CD4-positive, alpha-beta T cell treated with Interferon alpha-2 for 1 hour (primary cell): ENCODE measurements at places on chromosomes 12 and 14.
A peak's percentile ranks its signal among the peaks of the same experiment; 100 is the strongest.

DNA sequence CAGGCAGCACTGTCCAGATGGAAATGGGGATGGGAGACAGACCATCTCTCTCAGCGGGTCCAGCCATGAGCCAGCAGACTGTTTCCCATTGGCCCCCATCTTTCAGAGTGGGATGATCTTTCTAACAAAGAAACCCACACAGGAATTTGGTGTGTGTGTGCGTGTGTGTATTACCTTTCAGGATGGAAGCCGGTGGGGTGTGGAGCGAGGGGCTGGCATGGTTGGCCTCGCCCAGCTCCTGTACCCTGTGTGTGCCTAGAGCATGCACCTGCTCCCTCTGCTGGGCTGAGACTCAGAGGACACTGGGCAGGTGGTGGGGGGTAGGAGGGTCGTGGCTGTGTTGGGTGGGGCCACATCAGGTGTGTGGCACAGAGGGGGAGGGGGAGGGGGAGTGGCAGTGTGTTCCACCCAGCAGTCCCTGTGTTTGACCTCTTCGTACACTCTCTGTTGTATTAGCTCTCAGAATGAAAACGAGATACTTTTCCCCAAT lies 33.0 kb upstream of the TSPAN9 start:
- no peak for DNase-seq

DNA sequence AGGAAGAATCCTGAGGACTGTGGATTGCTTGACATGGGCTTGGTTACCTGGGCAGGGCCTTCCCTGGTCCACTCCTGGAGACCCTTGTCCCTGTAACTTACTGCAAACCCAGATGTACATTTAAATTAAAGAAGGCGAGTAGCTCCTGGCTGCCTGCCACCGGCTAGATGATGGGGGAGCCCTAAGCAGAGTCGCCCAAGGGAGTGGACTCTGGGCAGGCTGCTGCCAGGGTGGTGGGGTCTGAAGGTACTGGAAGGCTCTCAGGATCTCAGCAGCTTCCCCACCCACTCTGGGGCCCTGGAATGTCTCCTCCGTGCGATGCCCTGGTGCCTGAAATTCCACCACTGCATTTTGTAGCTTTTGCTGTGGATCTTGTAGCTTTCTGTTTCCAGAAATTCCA lies 74.7 kb downstream of the FBXL14 start:
- DNase-seq = no peak

- no peak for DNase-seq
These were observed 55.9 kb upstream of the SRSF5 start for GRCh38 chr14:69711065-69711464.

GRCh38 chr14:74630881-74631690 lies 19.0 kb upstream of the LTBP2 start:
- DNase-seq = no peak

GRCh38 chr12:112347581-112347982 lies 34.6 kb downstream of the HECTD4 start:
- no peak for DNase-seq

DNA sequence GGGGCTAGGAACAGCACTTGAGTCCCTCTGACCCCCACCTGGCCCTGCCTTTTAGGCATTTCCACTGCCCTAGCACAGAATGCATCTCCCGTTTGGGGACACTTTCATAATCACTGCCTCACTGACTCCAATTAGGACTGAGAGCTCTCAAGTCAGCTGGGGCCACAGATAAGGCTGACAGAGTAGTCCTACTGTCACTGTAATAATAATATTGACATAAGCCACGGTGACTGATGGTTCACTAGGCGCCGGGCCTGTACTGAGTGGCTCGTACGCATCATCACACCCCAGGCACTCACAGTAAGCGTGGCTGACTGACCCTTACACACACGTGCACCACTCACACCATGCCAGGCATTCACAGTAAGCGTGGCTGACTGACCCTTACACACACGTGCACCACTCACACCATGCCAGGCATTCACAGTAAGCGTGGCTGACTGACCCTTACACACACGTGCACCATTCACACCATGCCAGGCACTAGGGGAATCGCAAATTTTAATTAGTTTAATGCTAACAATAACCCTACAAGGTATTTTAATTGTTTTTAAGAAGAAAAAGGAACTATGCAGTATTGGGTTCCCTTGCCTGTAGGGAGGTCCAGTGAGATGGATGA lies 87.7 kb downstream of the CHGA start:
- DNase-seq = no peak

DNA sequence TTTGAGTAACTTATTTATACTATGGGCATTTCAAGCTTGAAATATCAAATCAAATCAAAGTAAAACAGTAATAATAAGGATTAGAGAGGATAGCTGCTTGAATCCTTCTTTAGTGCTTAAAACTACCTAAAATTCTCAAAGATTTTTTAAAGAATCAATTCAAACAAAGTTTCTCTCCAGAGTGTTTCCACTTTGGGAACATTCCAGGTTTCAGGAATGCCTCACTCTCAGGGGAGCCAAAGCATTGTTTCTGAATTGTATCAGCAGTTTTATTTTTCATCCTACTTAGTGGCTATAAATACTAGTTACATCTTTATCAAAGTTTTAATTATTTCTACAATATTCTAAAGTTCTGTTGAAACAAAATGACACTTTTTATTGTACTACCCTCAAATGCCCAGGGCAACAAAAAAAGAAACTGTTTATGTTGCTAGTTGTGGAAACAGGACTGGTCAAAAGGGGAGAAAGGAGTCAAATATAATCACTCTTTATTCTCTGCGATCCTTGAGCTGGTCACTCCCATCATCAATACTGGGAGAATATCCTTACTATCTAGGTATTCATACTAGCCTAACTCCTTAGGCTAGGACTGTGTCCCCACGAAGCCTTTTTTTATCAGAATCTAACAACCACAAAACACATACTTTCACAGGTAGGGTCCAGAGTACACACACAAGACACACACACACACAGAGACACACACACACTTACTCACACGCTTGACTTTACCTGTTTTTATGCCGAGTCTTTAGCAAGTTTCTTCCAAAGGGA lies 598 bp downstream of the RASSF9 start:
- no peak for DNase-seq

- no peak for DNase-seq
These were observed 75.4 kb downstream of the VCPKMT start for GRCh38 chr14:50040895-50041465.

DNA sequence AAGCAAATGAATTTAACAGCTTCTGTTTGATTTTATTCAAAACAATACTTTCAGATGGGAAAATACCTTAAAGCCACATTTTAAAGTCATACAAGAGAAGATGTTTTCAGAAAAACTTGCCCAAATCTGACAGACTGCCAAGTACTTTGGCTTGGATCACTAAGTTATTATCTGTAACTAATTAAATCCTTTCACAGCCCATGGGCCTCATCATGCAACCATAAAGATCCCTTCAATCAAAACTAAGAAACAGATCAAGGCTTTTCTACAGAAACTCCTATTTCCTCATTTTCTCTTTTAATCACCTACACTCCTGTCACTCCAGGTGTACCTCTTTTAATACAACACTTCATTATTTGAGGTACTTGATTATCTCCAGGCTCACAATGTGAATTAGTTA lies 28.1 kb downstream of the BLTP3B start:
- DNase-seq = no peak

DNA sequence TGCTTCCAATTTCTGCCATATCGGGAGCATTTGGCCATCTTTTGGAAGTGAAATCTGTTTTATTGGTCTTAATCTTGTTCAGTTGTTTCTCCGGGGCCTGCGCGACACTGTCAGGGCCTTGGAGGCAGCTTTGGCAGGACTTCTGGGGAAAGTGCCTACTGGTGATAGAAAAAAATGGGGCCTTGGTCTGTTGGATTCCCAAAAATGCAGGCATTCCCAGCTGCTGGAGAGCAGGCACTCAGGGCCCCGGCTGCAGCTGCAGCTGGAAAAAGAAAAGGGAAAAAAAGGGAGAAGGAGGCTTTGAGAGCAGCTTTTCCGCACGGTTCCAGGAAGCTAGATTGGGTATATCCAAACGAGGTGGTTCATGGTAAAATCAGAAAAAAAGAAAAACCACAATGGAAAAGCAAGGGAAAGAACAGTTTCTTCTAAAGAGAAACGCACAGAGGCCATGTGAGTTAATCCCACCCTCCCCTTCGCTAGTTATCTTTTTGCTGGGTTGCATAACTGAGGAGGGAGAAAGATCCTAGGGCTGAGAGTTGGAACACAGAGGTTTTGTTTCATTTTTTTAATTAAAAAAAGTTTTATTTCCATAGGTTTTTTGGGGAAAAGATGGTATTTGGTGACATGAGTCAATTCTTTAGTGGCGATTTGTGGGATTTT lies 134.7 kb upstream of the RFLNA start:
- DNase-seq = no peak

DNA sequence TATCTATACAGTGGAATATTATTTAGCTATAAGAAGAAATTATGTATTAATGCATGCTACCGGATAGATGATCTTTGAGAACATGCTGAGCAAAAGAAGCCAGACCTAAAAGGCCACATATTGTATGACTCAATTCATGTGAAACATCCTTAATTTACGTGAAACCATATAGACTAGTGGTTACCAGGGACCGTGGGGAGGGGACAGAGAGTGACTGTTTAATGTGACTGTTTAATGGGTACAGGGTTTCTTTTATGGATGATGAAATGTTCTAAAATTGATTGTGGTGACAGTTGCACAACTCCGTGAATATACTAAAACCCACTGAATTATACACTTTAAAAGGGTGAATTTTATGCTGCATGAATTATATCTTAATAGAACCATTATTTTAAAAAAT lies 8.5 kb upstream of the BCL7A start:
- DNase-seq = no peak

- no peak for DNase-seq
These were observed 368.8 kb downstream of the ALG10 start for GRCh38 chr12:34390846-34391700.

GRCh38 chr14:33490555-33490954 lies 460.3 kb downstream of the EGLN3 start:
- DNase-seq = no peak

DNA sequence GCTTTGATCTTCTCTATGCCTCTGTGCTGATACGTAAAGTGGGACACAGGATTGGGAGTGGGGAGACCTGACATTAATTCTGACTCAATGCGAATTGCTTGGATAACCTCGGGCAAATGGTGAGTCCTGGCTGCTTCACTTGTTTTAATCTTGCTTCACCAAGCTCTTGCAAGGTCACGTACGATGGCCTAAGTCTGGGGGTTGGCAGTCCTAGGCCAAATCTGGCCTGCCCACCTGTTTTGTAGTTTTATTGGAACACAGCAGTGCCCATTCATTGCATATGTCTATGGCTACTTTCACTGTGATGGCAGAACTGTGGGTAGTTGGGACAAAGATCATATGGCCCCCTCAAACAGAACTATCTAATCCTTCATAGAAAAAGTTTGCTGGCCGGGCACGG lies 13.4 kb downstream of the CLSTN3 start:
- DNase-seq = no peak

DNA sequence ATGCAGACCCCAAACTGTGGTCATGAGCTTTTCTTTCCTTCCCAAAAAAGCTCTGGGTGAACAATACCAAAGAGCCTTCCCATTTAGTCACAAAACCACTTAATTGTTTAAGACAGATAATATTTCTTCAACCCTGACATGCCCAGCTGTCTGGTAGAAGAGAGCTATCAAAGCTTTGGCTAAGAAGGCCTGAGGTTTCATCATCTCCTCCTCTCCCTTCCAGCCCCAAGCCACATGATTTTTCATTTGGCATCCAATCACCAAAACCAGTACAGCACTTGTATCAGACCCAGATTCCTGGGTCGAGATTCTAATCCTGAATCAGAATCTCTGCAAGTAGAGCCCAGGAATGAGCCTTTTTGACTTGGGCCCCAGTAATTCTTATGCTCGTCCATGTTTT lies 199.6 kb upstream of the TMEM260 start:
- DNase-seq = no peak

DNA sequence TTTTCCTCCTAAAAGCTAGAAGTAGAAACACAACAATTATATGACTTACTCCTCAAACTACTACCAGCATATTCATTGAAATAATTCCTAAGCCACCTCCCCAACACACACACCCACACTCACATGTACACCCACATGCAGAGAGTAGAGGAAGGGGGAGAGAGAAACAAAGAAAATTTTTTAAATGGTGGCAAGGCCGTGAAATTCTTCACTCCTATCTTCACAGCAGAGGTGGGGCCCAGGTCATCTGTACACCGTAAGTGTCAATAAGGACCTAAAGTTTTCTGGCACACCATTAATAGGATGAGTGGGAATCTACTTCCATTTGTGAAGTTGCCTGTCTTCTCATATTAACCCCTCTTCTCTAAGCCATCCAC lies 73.9 kb upstream of the EGLN3 start:
- DNase-seq = no peak

- DNase-seq = no peak
These were observed 100.2 kb downstream of the EPS8 start for GRCh38 chr12:15688838-15689625.

GRCh38 chr14:77531071-77531470 lies 32.5 kb upstream of the ISM2 start:
- DNase-seq = no peak

DNA sequence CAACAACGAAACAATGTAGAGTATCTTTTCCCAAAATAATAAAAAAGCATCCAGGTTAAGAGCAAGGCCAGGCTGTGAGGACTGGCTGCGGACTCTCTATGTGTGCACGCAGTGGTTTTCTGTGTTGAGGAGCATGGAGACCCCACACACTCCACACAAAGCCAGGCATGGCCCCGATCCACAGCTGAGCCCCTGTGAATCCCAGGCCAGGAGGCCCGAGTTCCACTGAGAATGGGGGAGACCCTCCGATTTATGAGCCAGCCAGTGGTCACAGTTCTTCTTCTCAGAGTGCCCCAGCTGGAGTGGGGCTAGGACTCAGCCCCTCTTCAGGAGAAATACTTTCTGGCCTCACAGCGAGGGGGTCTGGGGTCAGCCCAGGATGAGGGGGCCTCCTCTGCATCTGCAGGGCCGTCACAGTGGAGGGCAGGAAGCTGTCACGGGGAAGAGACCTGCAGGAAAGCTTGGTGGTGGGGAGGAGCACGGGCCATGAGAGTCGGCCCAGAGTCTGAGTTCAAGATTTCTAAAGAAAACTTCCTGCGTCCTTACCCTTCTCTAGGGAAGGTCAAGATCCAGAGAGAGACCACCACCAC lies 20.1 kb downstream of the NCKAP5L start:
- no peak for DNase-seq

DNA sequence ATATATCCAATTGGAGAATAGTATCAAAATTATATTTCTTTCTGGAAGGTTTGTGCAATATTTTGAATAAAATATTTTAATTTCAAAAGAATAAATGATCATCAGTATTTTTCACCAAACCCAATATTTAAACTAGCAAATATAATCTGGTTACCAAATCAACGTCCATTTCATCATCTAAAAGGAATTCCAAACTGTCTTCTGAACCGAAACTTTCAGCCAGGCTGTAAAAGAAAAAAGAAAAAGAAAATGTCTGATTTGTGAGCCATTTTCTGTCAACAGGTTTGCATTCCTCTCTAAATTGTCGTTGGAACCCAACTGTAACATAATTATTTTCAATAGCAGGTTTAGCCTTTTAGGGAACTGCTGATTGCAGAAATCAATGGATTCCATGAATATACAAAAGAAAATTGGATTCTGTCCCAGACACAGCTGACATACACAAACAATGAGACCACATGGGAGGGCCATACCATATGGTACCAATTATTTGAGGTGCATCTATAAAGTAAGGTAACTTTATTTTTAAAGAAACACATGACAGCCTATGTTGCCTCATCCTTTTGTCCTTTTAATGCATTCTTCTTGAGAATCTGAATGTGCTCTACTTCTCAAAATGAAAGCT lies 22.7 kb downstream of the SNRPF start:
- DNase-seq = no peak

GRCh38 chr12:121652767-121653497 lies 16.5 kb downstream of the MORN3 start:
- no peak for DNase-seq

- DNase-seq = peak; percentile 8
These were observed 280.6 kb upstream of the PWP1 start for GRCh38 chr12:107404981-107405380.
